Activated CD4-positive, alpha-beta T cell treated with anti-CD3 and anti-CD28 coated beads for 48 hours (primary cell): ENCODE measurements at places on chromosomes 16 and 17.
A peak's percentile ranks its signal among the peaks of the same experiment; 100 is the strongest.

GRCh38 chr17:78826421-78826820, 14.2 kb downstream of the USP36 start:
- DNase-seq, result no peak

DNA sequence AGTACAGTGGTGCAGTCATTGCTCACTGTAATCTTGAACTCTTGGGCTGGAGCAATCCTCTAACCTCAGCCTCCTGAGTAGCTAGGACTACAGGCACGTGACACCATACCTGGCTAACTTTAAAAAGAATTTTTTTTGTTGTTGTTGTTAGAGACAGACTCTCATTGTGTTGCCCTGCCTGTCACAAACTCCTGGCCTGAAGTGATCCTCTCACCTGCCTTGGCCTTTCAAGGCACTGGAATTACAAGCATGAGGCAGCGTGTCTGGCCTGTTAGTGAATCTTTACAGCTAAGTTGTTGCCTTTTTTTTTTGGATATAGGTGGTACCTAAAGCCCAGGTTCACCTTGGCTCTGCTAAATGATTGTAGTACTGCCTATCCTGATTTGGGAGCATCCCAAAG, 290.6 kb downstream of the BCAS3 start:
- no peak for DNase-seq

GRCh38 chr17:34423978-34424813, 61.2 kb upstream of the CCL1 start:
- DNase-seq, result no peak

- DNase-seq, result no peak
Observed at GRCh38 chr17:36185416-36185815, 9.0 kb upstream of the TBC1D3B start.

DNA sequence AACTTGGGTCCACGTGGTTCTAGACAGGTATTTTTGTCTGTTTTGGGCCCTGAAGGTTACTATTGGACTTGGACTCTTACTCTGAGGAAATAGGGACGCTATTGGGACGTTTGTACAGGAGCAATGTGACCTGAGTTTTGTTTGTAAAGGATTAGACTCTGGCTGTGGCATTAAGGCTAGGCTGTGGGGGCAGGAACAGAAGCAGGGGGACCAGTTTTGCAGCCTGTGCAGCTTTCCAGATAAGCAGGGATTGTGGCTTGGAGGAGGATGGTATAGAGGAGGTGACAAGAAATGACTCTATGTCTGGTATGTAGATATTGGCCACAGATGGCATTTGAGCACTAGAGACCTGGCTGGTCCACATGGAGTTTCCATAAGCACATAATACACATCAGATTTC, 12.8 kb downstream of the NOD2 start:
- DNase-seq, result no peak

DNA sequence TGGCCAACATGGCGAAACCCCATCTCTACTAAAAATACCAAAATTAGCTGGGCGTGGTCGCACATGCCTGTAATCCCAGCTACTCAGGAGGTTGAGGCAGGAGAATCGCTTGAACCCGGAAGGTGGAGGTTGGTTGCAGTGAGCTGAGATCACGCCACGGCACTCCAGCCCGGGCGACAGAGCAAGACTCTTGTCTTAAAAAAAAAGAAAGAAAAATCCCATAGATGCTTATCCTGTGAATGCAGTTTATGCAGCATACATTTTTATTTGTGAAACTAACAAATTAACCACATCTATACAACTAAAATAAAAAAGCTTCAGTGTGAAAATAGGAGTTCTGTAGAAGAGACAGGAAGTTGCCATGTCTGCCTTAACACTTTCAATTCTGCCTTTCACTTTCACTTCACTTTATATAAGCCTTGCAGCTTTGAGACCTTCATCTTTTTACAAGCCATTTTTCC, 7.1 kb downstream of the IGSF6 start:
- DNase-seq, result peak; percentile 50

DNA sequence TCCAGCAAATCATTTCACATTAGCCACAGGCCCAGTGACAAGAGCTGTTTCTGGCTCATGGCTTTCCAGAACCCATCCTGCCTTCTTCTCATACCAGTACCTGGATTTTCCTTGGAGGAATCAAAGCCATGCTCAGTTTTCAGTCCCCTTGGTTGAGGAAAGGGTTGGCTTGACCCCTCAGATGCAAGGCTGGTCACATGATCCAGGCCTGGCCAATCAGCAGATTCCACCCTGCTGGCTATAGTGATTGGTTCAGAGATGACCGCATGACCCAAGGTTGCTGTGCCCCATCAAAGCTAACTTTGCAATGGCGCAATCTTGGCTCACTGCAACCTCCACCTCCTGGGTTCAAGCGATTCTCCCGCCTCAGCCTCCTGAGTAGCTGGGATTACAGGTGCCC, 45.0 kb downstream of the MMP15 start:
- no peak for DNase-seq

DNA sequence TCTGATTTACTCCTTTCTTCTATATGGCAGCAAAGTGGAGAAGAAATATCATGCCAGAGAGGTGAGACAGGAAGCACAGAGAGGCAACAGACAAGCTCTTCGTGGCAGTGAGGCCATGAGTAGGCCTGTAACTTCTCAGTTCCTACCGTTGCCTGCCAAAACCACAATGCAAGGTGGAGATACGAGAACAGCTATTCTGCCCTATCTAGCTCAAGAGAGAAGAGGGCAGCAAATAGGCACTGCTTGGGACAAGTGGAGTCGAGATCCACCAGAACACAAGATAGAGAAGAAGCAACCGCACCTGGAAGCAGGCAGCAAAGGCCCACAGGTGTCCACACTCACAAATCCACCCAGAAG, 24.8 kb downstream of the RANBP10 start:
- peak; percentile 11 for DNase-seq

DNA sequence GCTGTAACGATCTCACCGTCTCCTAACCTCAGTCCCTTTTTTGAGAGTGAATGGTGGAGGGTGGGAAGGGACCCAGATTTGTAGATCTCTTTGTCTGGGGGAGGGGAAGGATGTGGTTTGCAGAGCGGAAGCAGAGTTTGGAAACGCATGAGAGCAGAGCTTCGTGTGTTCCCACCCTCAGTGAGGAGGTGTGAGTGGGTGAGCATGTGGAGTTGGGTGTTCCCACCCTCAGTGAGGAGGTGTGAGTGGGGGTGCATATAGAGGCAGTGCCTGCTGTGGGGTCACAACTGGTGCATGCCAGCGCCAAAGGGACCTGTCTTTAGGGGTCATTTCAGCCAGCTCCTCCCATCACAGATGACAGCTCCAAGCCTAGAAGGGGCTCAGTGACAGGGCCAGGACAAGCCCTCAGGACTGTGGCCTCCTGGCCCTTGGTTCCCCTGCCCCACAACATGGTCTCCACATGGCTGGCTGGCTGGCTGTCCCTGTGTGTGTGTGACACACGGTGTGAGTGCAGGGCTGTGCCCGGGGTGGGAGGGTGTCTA, 1.8 kb upstream of the CISD3 start:
- peak; percentile 65 for DNase-seq

DNA sequence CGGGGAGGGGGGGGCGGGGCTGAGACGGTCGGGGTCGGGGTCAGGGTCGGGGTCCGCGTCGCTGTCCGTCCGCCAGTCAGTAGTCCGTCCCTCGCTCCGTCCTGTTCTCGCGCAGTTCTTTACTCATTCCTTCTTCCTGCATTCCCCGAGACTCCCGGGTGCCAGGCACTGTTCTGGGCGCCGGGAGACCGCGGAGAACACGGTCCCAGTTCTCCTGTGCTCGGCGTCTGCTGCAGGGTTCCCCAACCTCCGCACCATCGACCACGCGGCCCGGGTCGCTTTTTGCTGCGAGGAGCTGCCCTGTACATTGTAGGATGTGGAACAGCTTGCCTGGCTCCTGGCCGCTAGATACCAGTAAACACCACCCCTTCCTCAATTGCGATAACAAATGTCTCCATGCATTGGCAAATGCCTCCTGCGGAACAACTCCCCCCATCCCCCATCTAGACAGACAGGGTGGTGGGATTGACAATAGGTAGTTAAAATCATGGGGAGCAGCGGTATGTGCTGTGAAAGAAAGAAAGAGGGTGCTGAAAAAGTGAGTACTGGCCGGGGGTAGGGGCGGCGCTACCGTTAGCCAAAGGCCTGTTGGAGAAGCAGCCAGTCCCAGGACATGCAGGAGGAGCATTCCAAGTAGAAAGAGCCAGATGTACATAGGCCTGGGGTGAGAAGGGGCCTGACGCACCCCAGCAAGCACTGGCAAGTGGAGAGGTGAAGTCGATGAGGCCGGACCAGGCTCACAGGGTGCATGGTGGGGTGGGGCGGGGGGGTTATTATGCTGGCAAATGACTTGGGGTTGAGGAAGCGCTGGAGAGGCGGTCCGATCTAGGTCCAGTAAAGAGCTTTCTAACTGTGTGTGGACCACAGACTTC, 631 bp downstream of the TRAF7 start:
- peak; percentile 26 for DNase-seq

DNA sequence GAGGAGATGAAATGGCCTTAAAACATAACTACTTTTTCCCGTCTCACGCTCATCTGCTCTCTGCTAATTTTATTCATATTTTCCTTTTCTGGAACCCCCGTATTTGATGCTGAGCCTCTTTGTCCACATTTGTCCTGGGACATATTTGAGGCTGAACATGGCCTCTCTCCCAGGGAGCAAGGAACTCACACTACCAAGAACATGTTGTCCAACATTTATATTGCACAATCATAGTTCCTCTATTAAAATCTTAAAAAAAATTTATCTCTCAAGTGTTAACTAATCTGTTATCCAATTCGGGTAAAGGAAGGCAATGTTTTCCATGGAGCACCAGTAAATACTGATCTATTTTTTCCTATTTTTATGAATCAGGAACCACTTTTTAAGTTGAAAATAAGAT, 60.2 kb downstream of the CMC2 start:
- DNase-seq, result no peak

DNA sequence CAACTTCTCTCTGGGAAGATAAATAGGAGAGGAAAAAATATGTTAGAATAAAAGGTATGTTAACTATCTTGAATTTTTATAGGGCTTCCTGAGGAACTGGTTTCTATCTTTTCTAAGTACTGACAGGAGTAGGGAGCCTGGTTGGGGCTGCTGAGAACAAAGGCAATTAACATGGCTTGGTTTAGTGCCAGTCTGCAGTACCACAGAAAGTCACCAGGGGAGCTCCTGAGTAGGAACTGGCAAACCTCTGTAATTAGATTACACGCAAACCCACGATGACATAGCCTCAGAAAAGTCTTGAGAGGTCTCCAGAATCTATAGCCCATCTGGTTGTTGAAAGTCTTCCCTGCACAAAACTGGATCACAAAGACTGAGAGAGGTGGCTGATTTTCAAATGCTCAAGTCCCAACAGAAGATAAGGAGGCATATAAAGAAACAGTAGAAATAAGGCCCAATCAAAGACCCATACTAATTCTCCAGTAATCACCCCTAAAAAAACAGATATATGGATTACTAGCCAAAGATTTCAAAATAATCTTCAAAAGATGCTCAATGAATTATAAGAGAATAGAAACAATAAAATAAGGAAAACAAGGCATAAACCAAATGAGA, 11.7 kb upstream of the CNTNAP4 start:
- DNase-seq, result peak; percentile 48

DNA sequence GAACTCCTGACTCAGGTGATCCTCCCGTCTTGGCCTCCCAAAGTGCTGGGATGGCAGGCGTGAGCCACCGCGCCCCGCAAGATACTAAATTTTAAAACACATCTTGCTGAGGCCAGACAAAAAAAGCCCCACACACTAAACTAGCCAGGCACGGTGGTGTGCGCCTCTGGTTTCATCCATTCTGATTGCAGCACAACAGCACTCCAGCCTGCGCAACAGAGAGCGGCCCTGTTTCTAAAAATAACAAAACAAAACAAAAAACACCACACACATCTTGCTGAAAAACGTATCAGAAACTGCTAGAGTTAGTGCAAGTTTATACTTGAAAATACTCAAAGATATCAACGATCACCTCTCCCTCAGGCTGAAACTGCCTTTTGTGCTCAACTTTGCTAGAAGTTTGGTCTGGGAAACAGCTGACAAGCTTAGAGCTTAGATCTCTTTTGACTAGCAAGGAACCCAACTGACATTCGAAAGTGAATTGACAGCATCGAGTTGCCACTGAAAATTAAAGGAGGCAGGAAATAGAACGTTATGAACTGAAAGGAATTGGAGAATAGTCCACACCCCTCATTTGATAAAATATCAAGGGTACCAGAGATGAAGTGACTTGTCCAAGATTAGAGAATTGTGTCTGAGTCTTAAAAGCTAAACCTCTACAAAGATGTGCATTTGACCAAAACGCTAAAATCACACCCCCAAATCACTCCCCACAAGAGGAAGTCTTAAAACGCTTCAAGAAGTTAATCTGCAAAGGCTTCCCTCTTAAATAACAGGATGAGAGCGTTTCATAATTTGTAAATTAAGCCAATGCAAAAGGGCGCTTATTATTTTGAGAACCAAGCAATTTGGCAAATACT, 908 bp downstream of the COG4 start:
- DNase-seq, result no peak

DNA sequence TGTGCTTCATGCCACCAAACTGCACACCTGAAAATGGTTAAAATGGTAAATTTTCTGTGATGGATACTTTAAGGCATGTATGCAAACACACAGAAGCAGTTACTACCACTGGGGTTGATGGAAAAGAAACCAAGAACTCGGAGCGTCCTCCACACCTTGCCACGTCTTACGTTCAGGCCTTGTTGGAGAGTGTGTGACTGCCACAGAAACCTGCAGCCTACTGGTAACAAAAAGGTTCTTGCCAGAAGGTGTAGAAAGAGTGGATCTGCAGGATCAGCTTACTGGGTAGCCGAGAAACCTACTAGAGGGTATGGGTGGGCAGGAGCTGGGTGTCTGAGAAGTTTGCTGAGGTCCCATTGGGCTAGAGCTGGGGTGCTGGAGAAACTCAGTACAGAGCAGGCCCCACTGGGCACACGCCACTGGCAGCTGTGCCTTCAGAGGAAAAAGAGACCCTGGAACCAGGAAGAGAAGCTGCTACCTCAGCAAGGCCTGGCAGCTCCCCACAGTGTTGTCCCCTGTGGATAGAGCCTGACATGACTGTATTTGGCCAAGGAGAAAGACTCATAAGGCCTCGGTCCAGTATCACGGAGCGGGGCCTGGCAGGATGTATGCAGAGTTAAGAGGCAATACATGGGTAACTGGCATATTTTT, 204.6 kb downstream of the SEC14L1 start:
- DNase-seq, result no peak

DNA sequence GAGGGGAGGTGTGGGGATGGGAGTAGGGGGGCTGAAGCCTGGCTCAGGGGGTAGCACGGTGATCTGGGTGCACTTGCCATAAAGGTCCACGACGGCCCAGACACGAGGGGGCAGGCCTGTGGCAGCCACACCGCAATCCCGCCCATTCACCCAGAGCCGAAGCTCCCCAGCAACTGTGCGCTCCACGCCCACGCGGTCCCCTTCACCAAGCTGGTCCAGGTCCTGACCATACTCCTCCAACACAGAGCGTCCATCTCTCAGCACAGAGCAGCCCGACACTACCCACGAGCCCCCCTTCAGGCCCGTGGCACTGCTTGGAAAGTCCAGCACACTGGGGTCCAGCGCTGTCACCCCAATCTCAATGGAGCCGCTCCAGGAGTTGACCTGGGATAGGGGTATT, 1.6 kb downstream of the NEURL4 start:
- no peak for DNase-seq

GRCh38 chr16:88435437-88436355, 17.4 kb upstream of the ZFPM1 start:
- DNase-seq, result no peak
